ENCODE measurements at places on chromosomes 7 and 10. TPM values are rescaled to one million over a fixed set of nuclear protein-coding genes. Genes with fewer than 3 reads are reported as not detected.
A peak's percentile ranks its signal among the peaks of the same experiment; 100 is the strongest.

GRCh38 chr7:73507556-73507955 lies 14.5 kb downstream of the BAZ1B start:
- DNase-seq, result no peak
- H3K4me3 ChIP-seq, result no peak overlapping the region
- peaks cover 8% of the 10 kb centered on the region for H3K36me3 ChIP-seq
- H3K27me3 ChIP-seq, result no peaks in the 10 kb centered on the region
- peak overlapping the region; percentile 82 for H3K27ac ChIP-seq
- H3K4me1 ChIP-seq, result peaks cover 10% of the 10 kb centered on the region

DNA sequence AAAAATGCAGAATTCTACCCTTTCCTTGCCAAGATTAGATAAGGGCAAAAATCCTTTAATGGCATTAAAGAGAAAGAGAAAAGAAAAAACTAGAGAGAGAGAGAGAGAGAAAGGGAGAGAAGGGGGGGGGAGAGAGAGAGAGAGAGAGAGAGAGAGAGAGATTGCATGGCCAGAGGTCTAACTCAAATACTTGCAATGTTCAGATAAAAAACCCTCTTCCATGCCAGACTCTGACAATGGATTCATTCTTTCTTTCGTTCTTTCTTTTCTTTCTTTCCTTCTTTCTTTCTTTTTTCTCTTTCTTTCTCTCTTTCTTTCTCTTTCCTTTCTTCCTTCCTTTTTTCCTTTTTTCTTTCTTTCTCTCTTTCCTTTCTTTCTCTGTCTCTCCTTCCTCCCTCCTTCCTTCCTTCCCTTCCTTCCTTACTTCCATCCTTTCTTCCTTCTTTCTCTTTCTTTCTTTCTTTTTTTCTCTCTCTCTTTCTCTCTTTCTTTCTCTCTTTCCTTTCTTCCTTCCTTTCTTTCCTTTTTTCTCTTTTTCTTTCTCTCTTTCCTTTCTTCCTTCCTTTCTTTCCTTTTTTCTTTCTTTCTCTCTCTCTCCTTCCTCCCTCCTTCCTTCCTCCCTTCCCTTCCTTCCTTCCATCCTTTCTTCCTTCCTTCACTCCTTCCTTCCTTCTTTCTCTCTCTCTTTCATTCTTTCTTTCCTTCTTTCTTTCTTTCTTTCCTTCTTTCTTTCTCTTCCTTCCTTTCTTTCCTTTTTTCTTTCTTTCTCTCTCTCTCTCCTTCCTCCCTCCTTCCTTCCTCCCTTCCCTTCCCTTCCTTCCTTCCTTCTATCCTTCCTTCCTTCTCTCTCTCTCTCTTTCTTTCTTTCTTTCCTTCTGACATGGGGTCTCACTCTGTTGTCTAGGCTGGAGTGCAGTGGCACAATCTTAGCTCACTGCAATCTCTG lies 175.7 kb downstream of the PRKCQ start:
- H3K36me3 ChIP-seq, result peaks cover 2% of the 10 kb centered on the region
- H3K4me1 ChIP-seq, result peaks cover 40% of the 10 kb centered on the region
- no peak for DNase-seq
- H3K27ac ChIP-seq, result peak overlapping the region; percentile 86
- no peaks in the 10 kb centered on the region for H3K27me3 ChIP-seq
- no peak overlapping the region for H3K4me3 ChIP-seq

DNA sequence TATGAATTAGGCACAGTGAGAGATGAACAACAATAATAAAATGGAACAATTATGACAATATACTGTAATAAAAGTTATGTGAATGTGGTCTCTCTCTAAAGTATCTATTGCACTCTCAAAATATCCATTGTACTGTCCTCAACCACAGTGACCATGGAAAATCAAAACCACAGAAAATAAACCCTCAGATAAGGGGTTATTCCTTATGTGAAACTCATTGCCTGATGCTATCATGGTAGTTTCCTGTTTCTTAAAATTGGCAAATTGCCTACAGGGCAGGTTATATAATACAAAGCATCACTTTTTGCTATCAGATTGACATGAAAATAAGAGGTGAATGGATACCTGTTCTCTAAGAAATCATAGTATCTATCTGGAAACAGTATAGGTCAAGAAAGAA lies 3.8 kb downstream of the MCM10 start:
- H3K4me3 ChIP-seq, result no peak overlapping the region
- no peaks in the 10 kb centered on the region for H3K36me3 ChIP-seq
- H3K4me1 ChIP-seq, result peaks cover 19% of the 10 kb centered on the region
- H3K27ac ChIP-seq, result no peak overlapping the region
- no peak for DNase-seq
- no peaks in the 10 kb centered on the region for H3K27me3 ChIP-seq

GRCh38 chr7:136728945-136729344 lies 139.5 kb upstream of the CHRM2 start:
- no peaks in the 10 kb centered on the region for H3K27me3 ChIP-seq
- H3K36me3 ChIP-seq, result no peaks in the 10 kb centered on the region
- DNase-seq, result no peak
- H3K27ac ChIP-seq, result no peak overlapping the region
- no peak overlapping the region for H3K4me3 ChIP-seq

Gene PDK4
- 0.18 TPM for total RNA-seq
